ENCODE measurements at places on chromosomes 6 and 20. TPM values are rescaled to one million over a fixed set of nuclear protein-coding genes. Genes with fewer than 3 reads are reported as not detected.

The EYA4 gene
- 0.61 TPM for total RNA-seq

The RSPH4A gene
- total RNA-seq: under 0.01 TPM

The TRIM31 gene
- total RNA-seq: not detected

The SLC35D3 gene
- under 0.01 TPM for total RNA-seq

The LY6G5C gene
- total RNA-seq: under 0.01 TPM

The STMN3 gene
- total RNA-seq: 0.32 TPM

The KHDRBS2 gene
- total RNA-seq: not detected

The PLCB4 gene
- 1.6 TPM for total RNA-seq

The OR12D3 gene
- not detected for total RNA-seq

The BANF2 gene
- not detected for total RNA-seq

The CALHM5 gene
- total RNA-seq: 11.4 TPM

The RAB44 gene
- total RNA-seq: not detected

The PRDM1 gene
- total RNA-seq: 0.30 TPM

The COL21A1 gene
- 1.8 TPM for total RNA-seq

The CGA gene
- not detected for total RNA-seq

The PNPLA1 gene
- total RNA-seq: not detected

The CCN6 gene
- total RNA-seq: not detected

The SS18L1 gene
- total RNA-seq: 6.7 TPM
